ENCODE measurements at places on chromosomes 2 and 18.

DNA sequence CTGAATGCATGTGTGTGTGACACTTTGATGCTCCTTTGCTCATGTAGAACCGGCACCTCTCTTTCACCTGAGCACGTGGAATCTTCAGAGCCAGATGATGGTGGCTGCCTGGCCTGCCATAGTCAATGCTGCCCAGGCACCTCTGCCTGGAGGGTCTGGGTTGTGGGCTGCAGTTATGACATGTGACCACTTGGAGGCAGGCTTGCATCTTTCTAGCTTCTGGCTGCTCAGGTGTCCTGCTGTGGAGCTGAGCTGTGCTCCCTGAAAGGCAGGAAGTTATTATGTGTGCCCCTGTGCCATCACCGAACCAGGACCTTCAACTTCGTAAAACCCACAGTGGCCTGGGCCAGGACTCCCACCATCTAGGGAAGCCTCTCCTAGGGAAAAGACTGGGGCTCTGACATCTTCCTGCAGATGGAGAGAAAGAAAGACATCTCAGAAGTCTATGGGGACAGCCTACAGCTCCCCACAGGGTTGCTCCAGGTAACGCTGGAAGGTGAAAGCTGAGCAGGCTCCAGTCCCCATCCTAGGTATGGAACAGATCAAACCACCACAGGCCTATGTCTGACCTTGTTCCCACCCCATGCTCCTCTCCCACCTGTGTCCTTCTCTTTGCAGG, 30.2 kb downstream of the PSD4 start:
- no peak for DNase-seq

- no peak for DNase-seq
Observed at GRCh38 chr2:134845719-134846118, 7.3 kb downstream of the ACMSD start.

GRCh38 chr2:85939131-85939530, 50.3 kb upstream of the ST3GAL5 start:
- no peak for DNase-seq

GRCh38 chr2:127568128-127568527, 32.6 kb downstream of the MYO7B start:
- no peak for DNase-seq

GRCh38 chr2:460861-461260, 173.0 kb upstream of the ALKAL2 start:
- DNase-seq: no peak

GRCh38 chr2:110853516-110853915, 121.1 kb downstream of the ACOXL start:
- DNase-seq: no peak

- DNase-seq: no peak
Observed at GRCh38 chr2:234091883-234092282, 41.4 kb downstream of the SPP2 start.

DNA sequence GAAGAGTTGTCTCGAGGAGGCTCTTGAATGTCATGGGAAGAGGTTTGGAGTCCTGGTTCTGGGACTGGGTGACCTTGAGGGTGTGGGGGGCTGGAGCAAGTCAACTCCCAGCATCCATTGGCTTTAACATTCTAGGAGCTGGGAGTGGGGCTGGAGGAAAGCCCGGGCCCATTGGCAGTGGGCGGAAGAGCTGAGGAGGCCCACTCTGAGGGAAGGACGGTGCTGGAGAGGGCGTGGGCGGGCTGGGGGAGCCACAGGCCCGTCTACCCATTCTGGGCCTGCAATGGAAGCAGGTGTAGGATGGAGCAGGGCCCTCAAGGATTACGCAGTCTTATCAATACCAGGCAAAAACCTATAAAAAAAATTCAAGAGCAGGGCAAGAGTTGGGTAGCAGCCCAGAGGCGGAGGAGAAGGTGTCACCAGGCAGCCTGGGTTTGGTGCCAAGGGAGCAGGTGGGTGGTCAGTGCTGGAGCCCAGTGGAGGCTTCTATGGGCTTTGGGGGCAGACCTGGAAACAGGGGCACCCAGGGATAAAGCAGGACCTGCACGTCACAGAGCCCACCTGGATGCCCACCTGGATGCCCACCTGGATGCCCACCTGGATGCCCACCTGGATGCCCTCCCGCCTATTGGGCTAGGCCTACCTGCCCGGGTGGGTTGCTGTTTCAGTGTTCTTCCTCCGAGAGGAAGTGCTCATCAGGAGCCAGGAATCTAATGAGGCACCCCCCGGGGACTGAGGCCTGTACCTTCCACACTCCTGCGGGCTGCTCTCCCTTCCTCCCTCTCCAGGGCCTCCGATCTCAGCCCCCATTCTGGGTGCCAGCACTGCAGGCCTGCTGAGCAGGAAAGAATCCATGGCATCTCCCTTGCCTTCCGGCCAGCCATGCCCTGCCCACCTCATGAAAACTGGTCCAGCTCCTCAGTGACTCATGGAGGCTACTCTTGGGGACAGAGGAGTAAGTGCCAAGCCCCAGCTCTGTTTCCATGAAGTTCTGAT, 71.3 kb downstream of the CTIF start:
- DNase-seq: no peak

DNA sequence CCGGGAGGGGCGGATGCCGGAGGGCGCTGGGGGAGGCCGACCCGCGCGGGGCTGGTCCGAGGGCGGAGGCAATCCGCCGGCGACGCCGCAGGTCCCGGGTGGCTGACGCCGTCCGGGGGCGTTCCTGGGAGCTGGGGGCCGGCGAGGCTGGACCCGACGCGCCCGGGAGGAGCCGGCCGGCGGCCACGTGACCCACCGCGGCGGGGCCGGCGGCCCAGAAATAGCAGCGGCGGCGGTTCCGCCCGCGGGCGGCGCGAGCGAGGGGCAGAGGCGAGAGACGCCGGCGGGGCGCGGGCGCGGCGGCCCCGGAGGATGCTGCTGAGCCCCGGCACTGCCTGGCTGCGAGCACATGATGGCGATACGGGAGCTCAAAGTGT, at the start of gene RAB31:
RAB31 (plus strand) TSS at position 245 of the 377 bp plus-strand sequence; CDS start at position 350, 105 bp downstream.
- DNase-seq: no peak

GRCh38 chr2:54520687-54521086, 64.6 kb downstream of the SPTBN1 start:
- peak; percentile 41 for DNase-seq

DNA sequence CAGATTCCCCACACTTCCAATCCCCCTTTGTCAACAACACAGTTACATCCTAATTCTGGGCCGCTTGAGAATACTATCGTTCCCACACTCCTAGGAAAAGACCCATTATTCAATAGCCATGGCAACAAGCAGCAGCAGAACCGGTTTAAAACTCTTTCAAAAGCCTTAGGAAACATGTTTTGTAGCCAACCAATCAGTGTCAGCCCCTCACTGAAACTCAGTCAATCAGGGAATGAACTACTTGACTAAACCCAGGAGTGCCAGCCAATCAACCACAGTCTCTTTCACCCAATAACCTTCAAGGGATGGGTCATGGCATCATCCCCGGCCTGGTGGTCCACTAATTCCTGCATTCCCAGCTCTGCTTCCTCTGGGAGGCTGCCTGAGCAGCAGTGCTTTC, 204.8 kb upstream of the HS6ST1 start:
- DNase-seq: no peak

GRCh38 chr2:80154231-80154915, 150.2 kb downstream of the LRRTM1 start:
- no peak for DNase-seq

DNA sequence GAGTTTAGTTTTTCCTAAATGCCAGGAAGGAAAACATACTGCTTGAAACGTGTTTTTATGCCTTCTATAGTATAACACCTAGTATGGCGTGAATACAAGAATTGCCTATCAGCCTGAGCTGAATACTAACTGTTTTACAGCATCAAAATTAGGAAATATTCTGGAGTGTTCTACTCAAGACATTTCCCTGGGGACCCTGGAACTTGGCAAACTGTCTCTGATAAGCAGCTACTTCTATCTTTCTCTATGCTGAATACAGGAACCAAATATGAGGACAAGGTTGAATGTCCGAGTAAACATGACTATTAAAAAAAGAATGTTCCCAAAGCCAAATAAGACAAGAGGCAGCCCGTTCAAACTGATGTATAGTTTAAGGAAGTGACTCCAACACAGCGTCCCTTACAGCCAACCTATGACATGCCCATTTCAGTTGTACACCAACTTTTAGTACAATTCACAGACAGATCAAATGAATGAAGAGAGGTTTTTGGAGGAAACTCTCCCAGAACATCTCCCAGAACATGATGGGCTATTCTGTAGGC, 951.3 kb upstream of the ACVR2A start:
- DNase-seq: no peak

GRCh38 chr2:68193144-68193543, 35.5 kb downstream of the PNO1 start:
- no peak for DNase-seq

GRCh38 chr2:112733456-112733855, 12.6 kb downstream of the NT5DC4 start:
- no peak for DNase-seq

DNA sequence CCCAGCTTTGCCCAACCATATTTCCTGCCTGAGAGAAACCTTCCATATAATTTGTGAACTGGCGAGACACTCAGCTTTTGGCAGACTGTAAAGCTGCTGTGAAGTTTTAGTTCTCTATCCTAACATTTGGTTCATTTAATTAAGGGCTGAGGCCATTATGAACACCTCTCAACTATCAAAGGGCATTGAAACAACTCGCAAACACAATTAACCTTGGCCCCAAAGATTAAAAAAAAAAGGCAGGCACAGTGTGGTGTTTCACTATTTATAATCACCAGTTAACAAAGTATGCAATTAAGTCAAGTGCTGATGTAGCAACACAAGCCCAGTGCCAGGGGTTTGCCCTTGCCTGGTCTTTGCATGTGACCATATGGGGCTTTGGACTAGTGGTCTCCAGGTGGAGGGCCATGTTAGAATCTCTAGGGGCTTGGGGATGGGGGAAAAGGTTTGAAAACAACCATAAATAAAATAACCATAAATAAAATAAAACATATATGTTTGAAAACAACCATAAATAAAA, 297.6 kb upstream of the SKOR2 start:
- no peak for DNase-seq

DNA sequence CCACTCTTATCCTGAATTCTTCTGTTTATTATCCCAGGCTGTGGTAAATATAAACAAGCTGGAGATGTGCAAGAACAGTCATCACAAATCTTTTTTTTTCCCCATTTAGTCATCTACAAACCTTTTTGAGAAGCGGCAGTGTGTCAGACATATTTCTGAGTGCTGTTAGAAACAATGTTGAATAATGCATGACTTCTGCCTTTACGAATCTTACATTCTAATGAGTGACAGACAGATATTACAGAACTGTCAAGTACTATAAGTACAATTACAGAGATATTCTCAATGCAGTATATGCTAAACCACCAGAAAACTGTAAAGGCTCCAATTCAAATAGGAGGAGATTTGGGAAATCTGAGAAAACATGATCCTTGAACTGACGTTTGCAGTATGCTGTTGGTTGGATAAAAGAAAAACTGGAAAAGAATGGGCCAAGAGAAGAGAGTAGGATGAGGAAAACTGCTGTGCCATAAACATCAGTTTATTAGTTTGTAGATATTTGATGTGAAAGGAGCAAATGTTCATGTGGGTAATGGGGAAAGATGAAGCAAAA, 379.5 kb upstream of the SLC8A1 start:
- DNase-seq: no peak

DNA sequence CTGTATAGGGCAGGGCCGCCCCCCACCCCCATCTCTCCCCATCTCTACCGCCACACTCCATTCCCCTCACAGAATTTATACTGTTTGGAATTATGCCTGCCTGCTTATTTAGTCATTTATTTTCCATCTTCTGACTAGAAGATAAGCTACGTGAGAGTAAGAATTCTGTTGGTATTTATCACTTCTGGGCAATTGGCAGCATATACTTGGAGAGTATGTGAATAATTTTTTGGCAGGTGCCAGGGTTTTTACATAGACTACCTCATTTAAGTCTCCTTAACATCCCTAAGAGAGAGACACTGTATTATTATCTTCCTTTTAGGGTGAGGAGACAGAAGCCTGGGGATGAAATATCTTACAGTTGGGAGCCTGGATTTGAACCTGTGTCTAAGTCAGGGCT, 45.0 kb downstream of the SLC4A1AP start:
- no peak for DNase-seq

DNA sequence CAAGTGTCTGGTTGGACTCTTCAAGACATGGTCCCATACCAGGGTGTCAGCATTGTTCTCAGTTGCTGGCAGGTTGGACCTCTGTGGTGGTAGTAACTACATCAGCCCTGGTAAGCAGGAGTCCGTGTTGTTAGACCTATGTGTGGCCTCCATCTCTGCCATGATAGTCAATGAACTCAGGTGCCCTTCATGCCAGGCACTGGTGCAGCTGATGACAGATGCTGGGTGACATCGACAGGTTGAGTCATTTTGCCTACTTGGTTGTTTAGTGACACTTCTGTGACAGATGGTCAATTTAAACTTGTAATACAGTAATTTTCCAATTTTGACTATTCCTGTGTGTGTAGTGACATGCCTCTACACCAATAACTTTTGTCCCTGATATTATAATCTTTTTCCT, 189.7 kb downstream of the SP3 start:
- no peak for DNase-seq

GRCh38 chr2:197897960-197898678, 93.7 kb downstream of the PLCL1 start:
- no peak for DNase-seq

DNA sequence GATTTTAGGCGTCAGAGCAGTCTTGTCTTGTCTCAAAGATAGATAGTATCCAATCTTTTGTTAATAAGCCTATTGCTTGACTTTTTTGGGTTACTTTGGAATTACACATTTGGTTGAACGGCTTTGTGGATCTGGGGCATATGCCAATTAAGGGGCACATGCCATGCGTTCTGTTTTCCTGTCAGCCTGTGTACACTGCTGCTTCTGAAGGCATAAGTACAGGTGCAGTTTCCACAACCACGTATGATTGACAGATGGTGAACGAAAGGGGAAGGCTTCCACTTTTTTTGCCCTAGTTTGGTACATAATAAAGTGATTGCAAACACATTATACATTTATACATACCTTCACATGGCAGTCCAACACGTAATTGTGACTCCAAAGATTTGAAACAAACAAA, 102.3 kb downstream of the RAPH1 start:
- DNase-seq: no peak

- no peak for DNase-seq
Observed at GRCh38 chr2:173898178-173898668, 67.0 kb downstream of the SP3 start.

GRCh38 chr2:64447317-64448040, 6.5 kb upstream of the LGALSL start:
- DNase-seq: no peak

GRCh38 chr2:17517481-17518211, 594 bp downstream of the RAD51AP2 start:
- no peak for DNase-seq

DNA sequence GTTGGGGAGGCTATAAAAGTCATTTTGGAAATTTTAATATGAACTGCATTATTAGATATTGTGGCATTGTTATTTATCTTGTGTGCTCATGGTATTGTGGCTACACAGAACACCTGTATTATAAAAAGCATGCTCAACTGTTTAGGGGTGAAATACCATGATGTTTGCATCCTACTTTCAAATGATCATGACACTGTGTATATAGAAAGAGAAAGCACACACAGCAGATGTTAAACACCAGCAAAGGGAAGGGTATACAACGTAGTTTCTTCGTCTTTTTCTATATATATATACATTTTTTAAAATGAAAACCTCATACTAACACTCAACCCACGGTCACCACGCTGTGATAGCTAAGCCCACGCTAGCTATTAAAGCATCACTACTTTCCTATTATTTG, 27.1 kb downstream of the STARD7 start:
- DNase-seq: no peak
